Right cardiac atrium (tissue), 5 donors: ENCODE measurements at places on chromosomes 12 and 14. TPM values are rescaled to one million over a fixed set of nuclear protein-coding genes. Genes with fewer than 3 reads are reported as not detected.
A peak's percentile ranks its signal among the peaks of the same experiment; 100 is the strongest.

DNA sequence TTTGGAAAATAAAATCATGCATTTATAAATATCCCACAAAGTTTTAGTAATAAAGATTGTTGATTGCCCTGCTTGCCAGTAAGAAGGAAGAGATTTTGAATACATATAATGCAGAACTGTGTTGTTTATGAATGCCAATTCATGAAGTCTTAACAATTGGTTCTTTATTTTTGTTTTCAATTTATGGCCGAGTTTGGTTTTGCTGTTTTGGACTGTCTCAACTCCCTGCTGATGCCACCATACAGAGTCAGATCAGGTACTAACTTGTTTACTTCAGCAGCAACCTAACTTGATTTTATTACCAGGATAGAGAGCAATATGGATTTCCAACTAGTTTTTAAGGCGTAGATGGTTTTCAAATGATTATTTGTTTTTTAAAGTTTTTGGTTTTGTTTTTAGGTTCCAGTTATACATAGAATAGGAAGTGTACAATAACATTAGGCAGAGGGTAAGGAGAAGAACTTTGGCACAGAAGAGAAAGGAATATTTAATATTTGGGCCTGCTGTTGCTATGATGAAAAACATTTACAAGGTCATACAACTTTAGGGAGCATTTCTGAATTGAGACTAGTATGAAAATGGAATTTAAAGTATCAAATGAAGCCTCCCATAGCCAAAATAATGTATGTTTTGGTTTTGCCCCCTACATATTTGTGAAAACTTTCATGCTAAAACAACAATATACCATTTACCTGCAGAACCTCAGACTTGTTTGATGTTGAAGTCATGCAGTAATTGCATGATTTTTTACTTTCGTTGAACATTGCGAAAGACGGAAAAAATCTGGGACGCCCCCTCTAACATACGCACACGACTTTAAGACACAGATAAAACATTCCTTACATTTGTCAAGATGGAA lies 904 bp upstream of the FAM177A1 start:
- no peak for DNase-seq

LMNTD1 gene
- total RNA-seq: 0.35 TPM

DNA sequence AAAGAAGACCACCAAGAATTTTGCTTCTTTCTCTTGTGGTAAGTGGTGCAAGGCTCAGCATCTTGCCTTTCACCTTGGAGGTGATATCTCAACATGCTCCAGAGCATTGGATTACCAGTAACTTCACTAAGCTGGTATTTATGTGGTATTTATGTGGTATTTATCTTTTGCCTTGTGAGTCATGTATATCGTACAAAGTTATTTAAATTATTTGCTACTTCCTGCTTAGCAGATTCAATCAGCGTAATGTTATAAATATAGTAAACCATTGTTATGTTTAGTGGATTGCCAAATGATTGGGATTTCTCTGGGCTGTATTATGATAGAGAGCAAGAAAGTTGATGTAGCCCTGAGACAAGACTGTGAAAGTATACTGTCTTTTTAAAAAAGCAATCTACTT lies 366.4 kb downstream of the IPO8 start:
- DNase-seq: no peak

KRT75 gene
- total RNA-seq: not detected

DNA sequence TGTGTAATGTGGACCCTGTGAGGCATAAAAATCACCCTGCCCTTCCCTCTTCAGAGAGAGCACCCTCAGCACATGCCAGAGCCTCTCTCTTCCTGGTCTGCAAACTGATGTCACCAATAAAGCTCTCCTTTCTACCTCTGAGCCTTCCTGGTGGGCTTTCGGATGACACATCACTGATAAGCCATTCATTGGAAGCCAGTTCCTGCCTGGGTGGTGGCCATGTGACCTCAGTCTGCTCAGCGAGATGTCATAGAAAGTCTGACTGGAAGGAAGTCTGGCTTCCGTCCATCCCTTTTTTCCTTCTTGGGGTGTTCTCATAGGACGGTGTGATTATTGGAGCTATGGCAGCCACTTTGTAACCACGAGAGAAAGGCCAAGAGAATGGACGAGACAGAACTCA lies 95.7 kb downstream of the PIWIL1 start:
- no peak for DNase-seq

DNA sequence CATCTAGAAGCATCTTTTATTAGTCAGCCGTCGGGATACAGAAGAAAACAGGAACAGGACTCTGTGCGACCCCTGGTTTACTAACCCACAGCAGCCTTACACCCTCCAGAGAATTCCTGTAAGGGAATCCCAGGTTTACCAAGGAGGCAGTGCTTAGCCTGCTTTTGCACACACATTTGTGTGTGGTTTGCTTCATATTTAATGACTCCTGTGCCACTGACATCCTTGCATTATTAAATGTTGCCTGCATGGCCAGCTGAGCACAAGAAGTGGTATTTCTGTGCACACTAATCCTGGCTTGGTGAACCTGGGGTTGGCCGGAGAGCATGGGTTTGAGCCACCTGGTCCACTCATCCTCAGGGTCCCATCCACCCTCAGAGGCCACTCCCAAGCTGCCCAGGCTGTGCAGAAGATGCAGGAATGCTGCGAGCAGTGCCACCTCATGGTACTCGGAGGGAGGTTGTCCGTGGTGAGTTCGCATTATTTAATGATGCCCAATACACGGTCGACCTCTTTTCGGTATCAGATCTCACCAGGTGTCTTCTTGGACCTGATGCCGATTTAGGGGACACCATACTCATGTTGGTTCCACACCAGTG lies 152.4 kb upstream of the RTL1 start:
- DNase-seq: no peak

DNA sequence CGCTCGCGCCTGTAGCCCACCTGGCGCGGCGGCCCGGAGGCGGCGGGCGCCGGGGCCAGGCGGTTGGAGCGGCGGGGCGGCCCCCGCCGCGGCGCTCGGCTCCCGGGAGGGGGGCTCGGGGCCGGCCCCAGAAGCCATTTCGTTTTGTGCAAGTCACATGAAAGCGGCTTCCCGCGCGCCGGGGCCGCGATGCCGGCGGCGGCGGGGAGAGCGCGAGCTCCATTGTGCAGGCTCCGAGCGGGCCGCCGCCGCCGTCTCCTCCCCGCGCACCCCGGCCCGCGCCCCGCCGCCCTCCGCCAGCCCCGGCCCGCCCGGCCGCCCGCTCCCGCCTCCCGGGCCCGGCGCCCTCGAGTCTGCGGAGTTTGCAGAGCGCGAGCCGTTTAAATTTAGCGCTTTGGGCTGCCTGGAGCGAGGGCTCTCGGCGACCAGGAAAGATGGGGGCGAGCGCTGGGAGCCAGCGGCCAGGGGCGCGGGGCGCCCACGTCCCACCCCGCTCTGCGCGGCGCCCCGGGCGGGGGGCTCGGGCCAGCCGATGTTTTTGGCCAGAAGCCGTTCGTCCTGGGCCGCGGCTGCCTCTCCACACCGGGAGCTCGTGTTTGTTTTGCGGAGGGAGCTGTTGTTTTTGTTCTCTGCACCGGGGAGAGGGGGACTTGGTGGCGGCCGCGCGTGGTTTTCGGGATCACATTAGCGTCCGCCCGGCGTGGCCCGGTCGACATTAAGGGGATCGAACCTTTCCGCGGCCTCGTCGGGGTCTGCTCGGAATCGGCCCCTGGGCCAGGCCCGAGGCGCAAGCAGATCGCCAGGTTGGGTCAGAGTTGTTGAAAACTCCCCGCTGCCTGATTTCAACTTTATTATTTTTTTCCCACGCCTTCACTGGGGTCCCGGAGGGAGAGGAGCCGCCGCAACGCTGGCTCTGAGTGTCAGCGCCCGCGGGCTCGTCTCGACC lies 982 bp downstream of the BCL7A start:
- DNase-seq: no peak

B3GNT4 gene
- not detected for total RNA-seq

DNA sequence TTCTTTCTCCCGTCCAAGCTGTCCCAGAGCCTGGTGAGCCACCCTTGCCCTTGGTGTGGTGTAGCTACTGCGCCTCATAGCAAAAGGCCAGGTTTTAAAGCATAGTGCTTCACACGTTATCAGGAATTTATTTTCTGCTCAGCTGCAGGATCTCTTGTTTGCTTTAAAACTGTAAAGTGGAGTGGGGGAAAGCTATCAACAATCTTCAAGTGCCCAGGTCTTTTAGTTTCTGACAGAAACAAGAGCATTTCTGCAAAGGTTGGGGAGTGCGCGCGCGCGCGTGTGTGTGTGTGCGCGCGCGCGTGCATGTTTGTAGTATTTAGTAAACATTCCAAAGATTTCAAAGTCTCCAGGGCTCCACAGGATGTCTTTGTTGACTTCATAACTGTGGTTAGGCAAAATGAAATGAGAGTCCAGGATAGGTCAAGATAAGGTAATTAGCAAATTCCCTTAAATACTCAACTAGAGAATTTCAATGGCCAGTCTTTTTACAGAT lies 45.5 kb downstream of the EML1 start:
- no peak for DNase-seq

DNA sequence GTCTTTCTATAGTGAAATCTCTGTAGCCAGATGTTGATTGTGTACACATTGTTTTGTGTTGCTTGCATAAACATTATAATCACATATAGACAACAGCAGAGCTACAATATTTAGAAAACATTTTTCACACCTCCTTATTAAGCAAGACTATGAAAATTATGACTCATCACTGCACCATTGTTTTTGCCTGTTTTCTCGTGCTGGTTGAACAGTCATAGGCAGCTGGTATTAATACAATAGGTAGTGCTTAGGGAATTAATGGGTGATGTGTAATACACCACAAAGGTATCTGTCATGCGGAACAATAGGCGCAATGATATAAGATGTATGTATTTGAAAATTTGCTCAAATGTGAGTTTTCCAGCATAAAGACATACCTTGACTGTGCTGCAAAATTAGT lies 449.3 kb downstream of the FOXG1 start:
- no peak for DNase-seq

KRT71 gene
- not detected for total RNA-seq

- DNase-seq: no peak
Observed at GRCh38 chr14:52730709-52731111, 744 bp downstream of the STYX start.

DNA sequence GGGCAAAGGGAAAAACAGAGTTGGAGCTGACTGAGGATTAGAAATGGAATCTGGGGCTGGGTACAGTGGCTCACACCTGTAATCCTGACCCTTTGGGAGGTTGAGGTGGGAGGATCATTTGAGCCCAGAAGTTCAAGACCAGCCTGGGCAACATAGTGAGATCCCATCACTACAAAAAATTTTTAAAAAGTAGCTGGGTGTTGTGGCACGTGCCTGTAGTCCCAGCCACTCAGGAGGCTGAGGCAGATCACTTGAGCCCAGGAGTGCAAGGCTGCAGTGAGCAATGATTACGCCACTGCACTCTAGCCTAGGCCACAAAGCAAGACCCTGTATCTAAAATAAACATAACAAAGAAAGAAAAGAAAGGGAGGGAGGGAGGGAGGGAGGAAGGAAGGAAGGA lies 14.9 kb upstream of the DCP1B start:
- DNase-seq: no peak

TMTC1 gene
- 52.5 TPM for total RNA-seq

STYK1 gene
- not detected for total RNA-seq

NGDN gene
- total RNA-seq: 19.3 TPM

- DNase-seq: no peak
Observed at GRCh38 chr12:78457938-78458337, 406.6 kb upstream of the SYT1 start.

ISCA2 gene
- total RNA-seq: 34.6 TPM

DNA sequence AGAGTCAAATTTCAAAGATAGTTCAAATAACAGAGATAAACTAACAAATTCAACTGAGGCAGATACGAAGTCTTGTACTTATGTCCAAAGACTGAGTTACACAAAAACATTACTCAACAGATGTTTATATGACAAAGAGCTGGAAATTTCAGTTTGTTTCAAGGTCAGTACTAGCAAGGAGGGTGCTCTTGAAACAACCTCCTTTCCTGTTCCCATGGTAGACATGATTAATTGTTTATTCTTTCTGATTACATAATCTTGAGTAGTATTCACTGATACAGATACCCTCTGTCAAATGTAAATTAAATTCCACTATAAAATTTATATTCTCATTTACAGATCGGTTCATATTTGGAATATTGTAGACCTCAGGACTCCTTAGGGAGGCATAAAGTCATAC lies 23.4 kb downstream of the TSPAN8 start:
- DNase-seq: no peak

DNA sequence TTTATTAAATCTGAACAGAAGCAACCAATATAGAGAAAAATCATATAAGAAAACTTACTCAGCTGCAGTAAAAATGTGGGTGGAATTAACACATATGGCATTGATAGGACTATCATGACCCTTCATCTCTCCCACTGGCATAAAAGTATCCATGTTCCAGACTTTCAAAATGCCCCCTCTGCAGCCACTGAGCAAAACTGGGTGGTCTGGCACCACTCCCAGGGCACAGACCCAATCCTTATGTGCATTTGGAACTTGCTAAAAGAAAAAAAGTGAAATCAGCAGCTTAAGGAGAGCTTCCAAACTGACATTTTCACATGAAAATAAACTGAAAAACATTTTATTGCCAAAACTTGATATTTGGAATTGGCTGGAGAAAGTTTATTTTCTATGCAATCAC lies 141.5 kb downstream of the KIF21A start:
- DNase-seq: no peak

- no peak for DNase-seq
Observed at GRCh38 chr12:124459852-124460645, 107.4 kb downstream of the NCOR2 start.

- DNase-seq: no peak
Observed at GRCh38 chr14:89419973-89420482, 3.0 kb upstream of the FOXN3 start.

GRCh38 chr12:132710043-132710404 lies 618 bp upstream of the PGAM5 start:
- no peak for DNase-seq

LRRC10 gene
- total RNA-seq: 22.2 TPM

CISTR gene
- total RNA-seq: 4.0 TPM

- no peak for DNase-seq
Observed at GRCh38 chr12:108697905-108698304, 33.4 kb downstream of the CORO1C start.

- DNase-seq: no peak
Observed at GRCh38 chr12:25971654-25972041, 13.2 kb downstream of the RASSF8 start.

DIO2 gene
- 1.6 TPM for total RNA-seq

TSPAN19 gene
- not detected for total RNA-seq

- no peak for DNase-seq
Observed at GRCh38 chr12:27504507-27504906, 19.5 kb upstream of the PPFIBP1 start.

DNA sequence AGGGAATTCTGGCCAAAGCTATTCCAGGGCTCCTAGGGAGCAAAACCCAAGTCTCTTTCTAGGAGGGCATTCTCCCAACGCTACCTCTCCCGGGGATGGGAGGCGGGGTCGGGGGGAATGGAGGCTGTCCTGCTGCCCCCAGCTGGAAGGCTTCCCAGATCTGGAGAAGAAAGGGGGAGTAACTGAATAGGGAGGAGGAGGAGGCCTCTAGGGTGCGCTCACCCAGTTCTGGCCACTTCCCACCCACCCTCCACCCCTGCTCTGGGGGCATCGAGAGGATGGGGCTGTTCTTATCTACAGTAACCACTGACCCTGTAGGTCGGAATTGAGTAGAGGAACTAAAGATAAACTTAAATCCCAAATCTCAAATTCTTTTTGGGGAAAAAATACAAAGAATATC lies 579 bp upstream of the RNASE1 start:
- DNase-seq: peak; percentile 72

- DNase-seq: no peak
Observed at GRCh38 chr14:98684468-98684867, 587.5 kb downstream of the BCL11B start.
